ENCODE measurements at places on chromosomes 3 and 15. TPM values are rescaled to one million over a fixed set of nuclear protein-coding genes. Genes with fewer than 3 reads are reported as not detected.
A peak's percentile ranks its signal among the peaks of the same experiment; 100 is the strongest.

- DNase-seq, result no peak
These were observed 85.8 kb downstream of the PPCDC start for GRCh38 chr15:75109021-75109735.

- DNase-seq, result no peak
These were observed 86.0 kb upstream of the ALDH1L1 start for GRCh38 chr3:126266291-126266840.

GRCh38 chr15:60939389-60939788, 289.7 kb downstream of the RORA start:
- DNase-seq, result no peak

- DNase-seq, result no peak
These were observed 135.7 kb downstream of the FOXP1 start for GRCh38 chr3:71447803-71448202.

GRCh38 chr15:91555312-91555711, 298.2 kb upstream of the SLCO3A1 start:
- DNase-seq, result no peak

GRCh38 chr3:56355570-56356185, 112.6 kb downstream of the ERC2 start:
- DNase-seq, result no peak

DNA sequence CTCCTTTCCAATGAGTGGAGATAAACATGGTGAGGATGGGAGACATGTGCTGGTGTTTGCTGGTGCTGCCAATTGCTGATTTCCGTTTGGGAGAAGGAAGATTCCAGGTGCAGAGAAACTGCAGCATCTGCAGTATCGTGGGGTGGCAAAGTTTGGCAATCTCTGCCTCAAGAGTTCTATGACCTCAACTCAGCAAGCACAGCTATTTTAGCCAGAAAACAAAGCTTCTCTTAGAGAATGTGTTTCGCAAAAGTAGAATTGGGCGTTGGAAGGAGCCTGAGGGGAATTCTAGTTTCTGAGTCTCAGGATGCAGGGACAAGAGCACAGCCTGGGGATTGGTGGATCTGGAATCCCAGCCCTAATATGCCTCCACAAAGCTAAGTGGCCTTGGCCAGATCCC, 18.2 kb upstream of the SHC4 start:
- DNase-seq, result no peak

DNA sequence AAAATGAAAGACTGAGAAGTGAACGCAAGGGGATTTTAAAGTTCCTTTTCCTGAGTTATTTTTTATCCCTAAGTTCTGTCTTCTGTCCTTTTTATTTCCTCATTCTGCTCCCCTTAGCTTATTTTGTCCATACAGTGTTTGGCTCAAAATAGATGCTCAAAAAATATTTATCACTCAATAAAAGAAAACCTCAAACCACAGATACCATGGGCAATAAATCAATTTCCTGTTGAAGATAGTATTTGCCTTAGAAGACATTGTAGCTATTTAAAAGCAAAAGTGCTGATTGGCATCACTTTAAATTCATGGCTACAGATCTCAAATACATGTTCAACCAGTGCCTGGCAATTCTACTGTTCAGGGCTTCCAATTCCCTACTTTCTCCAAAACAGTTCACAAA, 316.5 kb upstream of the ADAMTS9 start:
- DNase-seq, result no peak

DNA sequence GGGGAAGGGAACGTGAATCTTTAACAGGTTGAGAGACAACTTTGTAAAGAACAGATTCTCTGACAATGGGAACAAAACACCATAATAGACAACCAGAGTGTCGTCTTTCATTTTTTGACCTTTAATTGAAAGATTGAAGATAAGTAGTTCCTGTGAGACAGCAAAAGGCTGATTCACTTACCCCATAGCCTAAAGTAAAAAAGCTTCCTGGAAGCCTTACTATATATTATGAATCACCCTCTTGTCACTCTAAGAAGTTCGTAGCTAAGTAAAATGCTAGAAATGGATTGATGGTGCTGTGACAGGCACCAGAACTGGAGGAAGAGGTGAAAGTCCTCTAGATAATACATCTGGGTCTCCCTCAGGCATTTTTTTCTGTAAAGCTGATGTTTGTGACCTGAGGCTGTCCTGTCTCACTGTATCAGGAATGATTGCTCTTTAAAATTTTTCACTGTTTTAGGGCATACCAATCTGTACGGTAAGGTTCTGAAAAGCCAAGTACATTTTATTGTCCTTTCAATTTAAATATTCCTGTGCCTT, 824.6 kb upstream of the SEMA6D start:
- no peak for DNase-seq

GRCh38 chr3:132721479-132722164, 587 bp downstream of the NPHP3 start:
- DNase-seq, result peak; percentile 45

- DNase-seq, result peak; percentile 78
These were observed 1.1 kb upstream of the WWTR1 start for GRCh38 chr3:149658744-149659497.

GRCh38 chr3:179071027-179071322, 634 bp downstream of the ZMAT3 start:
- DNase-seq, result no peak

Gene MLF1
- polyA plus RNA-seq, result 50.0 TPM

DNA sequence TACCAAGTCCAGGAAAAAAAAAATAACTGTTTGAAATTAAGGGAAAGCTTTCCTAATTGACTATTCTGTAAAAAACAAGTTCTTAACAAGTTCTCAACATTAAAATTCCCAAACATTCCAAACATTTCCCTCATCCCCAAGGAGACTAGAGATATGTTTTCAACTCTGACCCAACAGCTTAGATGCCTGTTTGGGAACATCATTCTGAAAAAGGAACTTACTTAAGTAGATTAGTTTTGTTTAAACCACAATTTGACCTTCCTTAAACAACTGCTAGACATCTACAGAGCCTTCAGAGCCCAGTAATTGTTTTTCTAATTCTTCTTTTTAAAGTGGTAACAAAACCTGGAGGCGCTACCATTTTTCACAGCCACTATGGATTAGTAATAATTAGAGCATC, 12.8 kb downstream of the UBR1 start:
- DNase-seq, result no peak

GRCh38 chr15:33200903-33201302, 6.4 kb upstream of the FMN1 start:
- DNase-seq, result no peak

- no peak for DNase-seq
These were observed 121.4 kb upstream of the RARB start for GRCh38 chr3:25306705-25307104.

DNA sequence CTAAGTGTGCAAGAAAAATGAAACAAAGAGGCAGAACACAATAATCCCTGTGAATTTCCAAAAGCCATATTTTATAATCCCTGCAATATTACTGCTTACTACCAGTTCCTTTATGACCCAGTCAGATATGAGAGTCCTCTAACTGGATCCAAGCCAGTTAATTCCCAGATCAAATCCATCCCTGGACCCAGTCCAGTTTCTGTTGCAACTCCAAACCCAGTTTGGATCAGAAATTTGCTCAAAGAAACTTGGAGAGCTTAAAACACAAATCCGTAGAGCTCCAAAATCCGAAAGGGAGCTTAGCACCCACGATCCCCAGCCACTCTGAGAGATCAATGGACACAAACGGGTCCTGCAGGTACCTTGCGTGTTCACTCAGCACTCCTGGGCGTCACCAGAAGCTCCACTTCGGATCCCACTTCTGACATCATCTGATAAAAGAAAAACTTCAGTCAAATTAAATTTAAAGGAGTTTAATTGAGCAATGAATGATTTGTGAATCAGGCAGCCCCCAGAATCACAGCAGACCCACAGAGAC, 32.6 kb upstream of the THUMPD3 start:
- no peak for DNase-seq

All from renal cortex interstitium (tissue), 15 donors.